Left renal pelvis (tissue), 4 donors: ENCODE measurements at places on chromosomes 3 and 15.
A peak's percentile ranks its signal among the peaks of the same experiment; 100 is the strongest.

DNA sequence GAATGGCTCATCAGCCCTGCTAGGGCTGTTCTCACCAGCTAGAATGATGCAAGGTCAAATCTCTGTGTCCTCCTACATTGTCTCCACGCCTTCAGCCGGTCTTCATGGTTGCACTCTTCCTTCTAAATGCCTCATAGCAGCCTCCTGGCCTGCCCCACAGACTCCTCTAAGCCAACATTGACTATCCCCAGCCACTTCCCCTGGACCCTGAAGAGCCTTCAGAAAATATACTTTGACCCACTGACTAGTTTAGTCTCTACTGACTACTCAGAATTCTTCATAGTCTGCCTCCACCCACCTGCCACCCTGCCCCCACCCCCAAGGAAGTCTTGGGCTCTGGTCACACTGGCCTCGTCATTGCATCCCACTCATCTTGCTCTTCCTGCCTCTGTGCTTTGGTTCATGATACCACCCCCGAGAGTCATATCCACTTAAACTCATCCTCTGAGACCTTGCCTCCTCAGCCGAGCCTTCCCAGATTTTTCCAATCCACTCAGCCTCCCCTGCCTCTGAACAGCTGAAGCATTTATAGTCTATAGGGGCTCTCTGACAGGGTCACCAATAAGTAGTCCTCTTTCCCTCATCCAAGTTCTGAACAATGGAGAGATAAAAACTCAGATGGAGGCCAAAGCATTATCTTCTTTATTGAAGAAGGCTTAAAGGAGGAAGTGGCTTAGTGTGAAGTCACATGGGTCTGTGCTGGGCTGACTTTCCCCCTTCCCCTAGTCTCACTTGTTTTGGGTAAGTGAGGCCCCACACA is 9.5 kb upstream of the DOCK3 start:
- no peak for DNase-seq

GRCh38 chr3:40576396-40576795 is 51.6 kb downstream of the ZNF621 start:
- no peak for DNase-seq

DNA sequence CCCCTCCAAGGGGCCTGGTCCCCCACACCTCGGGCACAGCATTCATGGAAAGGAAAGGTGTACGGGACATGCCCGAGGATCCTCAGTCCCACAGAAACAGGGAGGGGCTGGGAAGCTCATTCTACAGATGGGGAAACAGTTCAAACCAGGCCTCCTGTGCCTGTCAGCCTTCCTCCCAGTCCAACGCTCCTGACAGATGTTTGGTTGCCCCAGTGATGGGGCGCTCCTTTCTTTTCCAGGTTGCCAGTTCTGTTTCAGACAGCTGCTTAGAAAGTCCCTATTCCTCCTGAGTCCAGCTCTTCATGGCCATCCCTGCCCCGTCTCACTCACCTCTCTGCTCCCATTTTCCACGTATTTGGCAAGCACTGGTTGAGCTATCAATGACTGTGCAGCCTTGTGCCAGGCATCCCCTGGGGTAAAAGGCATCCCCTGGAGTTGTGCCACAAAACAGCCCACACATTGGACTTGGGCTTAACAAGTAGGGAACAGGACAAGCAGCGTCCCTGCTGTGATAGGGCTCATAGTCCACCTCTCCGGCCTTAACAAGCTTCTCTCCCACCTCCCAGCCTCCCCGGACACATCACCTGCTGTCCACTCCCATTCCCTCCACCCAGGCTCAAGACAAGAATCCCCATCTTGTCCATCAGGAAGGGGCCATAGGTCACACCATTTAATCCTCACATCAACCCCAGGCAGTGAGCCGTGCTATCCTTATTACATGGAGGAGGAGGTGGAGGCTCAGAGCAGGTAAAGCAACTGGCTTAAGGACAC is 6.6 kb downstream of the OXTR start:
- DNase-seq: no peak

DNA sequence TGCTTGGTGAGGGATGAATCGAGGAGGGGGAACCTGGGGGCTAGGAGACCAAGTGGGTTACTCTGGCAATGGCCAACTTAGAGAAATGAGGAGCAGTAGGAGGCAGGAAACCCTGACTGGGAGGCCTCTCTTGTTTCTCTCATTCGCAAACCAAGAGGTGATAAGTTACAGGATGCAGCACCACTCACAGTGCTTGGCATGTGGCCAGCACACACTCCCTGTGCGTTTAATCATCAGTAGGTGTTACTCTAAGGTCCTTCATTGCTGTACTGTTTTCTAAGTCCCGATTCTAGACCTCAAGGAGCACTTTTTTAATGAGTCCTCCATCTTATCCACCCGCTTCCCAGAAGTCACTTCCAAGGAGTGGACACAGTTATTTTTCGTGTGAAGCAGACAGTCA is 314.1 kb upstream of the TRIM42 start:
- DNase-seq: no peak

- DNase-seq: peak; percentile 28
These were observed 324.5 kb downstream of the TBL1XR1 start for GRCh38 chr3:176872771-176873209.

- no peak for DNase-seq
These were observed 87.9 kb upstream of the CHD2 start for GRCh38 chr15:92812271-92812670.

DNA sequence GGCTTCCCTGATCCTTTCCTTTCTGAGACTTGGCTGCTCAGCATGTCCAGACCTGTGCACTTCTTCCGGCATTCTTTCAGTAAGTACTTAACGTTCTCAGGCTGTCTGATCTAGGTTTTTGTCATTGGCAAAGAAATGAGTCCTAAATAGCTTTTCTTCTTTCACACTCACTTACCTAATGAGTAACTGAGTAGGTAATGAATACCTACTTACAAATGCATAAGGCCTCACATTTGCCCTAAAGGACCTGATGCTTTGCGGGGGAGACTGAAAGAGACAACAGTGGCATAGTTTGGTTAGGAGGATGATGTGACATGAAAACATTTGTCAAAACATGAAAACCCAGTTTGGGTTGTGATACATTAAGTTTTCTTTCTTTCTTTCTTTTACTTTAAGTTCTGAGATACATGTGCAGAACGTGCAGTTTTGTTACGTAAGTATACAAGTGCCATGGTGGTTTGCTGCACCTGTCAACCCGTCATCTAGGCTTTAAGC is 516.7 kb upstream of the CFAP20DC start:
- no peak for DNase-seq

DNA sequence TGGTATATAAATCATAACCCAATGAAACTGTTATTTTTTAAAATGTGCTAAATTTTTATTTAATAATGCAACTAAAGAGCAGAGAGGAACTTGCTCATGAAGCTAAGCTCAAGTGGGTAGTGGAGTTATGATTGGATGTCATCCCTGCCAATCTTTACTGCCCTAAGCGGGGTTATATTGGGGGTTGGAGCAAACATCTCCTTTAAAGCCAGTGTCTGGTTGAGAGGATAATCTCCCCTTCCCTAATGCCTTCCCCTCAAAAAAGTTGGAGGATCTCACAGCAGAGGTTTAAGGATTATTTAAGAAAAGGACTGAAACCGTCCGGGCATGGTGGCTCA is 32.1 kb upstream of the CLASP2 start:
- DNase-seq: no peak

DNA sequence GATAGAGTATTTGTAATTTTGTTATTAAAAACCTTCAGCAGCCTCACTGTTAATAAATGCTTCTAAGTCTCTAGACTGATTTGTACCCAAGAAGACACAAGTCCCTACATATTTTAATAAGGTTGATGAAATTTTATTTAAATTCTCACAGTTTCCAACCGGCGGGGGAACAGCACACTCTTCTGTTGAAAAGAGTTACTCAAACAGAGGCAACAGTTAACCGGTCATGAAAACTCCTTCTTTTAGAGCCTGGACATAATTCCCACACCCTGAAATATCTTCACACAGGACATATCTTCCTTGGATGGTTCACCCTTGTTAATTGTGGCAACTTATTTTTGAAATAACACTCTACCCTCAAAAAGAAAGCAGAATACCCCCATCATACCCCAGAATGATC is 278.8 kb downstream of the FOXP1 start:
- no peak for DNase-seq
